GM04503 (cell line): ENCODE measurements at places on chromosomes 11 and 22.

DNA sequence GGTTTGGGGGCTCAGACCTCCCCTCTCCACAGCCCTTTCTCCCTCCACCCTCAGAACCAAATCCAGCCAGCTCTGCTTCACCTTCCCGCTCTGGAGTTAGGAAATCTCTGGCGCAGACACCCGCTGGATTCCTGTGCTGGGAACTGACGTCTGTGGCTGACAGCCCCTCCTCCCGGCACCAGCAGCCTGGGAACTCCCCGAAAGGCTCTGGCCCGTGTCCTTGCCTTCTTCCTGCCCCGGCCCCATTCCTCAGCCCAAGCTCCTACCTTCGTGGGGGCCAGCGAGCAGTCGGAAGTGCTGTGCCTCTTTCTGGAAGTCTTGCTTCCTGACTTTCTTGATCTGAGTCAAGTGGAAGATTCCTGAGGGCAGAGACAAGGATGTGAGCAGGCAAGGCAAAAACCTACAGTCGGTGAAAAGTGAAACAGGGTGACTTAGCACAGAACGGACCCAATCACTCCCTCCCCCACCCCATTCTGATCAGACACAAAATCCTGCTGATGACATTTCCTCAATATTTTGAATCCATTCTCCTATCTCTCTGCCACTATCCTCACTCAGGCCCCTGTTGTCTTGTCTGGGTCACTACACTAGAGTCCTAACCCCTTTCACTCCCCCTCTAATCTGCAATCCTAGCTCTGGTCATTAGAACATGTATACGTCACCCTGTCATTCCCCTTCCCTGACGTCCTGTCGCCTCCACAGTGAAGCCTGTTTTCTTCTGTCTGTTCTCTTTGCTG, 34.1 kb downstream of the CHRDL2 start:
- no peak for DNase-seq

GRCh38 chr11:36750349-36750748, 152.3 kb upstream of the RAG2 start:
- DNase-seq: no peak

DNA sequence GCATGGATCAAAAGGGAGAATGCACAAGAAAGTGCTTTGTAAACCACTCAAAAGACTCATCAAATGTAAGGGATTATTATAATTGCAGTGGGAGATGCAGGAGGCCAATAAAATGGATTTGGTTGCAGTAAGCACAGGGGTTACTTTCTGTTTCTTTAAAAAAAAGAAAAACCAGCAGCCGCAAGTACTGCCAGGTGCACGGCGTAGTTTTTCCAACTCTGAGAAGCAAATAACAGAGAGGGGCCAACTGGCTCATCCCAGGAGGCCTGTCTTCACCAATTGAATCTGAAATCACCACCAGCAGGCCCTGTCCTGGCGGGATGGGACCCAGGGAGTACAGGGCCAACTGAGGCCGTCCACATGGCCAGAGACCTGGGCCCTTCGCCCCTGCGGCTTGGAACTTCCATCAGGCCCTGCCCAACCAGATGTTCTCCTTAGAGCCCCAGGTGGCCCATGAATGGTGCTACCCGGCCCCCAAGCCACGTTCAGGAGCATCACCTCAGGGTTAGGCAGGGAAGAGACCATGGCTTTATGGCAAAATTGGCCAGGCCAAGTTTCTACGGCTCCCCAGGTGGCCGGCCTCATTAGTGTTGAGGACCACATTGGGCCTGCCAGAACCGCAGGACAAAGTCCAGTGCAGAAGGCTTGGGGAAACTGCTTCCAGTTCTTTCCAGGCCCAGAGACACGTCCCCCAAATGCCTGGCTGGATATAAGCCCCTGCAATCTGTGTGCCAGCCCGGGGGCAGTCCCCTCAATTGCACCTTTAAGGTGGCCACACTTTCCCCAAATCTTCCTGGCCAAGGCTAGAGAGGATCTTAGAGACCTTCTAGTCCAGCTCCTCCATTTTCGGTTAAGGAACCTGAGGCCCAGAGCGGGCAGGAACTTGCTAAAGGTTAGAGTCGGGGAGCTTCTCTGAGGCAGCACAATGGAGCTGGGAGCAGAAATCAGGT, 61.7 kb downstream of the CHRDL2 start:
- DNase-seq: no peak

DNA sequence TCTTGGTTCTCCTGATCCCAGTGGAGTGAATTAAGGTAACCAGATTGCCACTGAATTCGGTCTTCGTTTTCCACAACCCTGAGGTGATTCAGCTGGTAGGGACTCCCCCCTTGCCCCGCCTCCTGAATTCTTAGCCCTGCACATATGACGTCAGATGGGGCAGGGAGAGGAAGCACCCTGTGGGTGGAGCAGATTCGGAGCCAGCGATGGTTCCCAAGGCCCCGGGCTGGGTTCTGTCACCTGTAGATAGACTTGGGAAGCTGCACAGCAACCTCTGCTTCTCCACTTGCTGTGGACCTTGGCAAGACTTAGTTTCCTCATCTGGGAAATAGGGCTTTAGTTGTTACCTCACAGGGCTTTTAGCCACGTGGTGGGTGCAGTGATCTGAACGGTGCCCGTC, 67.8 kb downstream of the CTTN start:
- DNase-seq: no peak

- DNase-seq: no peak
Observed at GRCh38 chr22:29530716-29531115, 22.8 kb downstream of the THOC5 start.

GRCh38 chr11:96073536-96073935, 149.6 kb upstream of the MTMR2 start:
- no peak for DNase-seq

- no peak for DNase-seq
Observed at GRCh38 chr22:36327922-36328551, 59.7 kb downstream of the MYH9 start.

- no peak for DNase-seq
Observed at GRCh38 chr11:116200564-116200963, 572.2 kb downstream of the BUD13 start.

DNA sequence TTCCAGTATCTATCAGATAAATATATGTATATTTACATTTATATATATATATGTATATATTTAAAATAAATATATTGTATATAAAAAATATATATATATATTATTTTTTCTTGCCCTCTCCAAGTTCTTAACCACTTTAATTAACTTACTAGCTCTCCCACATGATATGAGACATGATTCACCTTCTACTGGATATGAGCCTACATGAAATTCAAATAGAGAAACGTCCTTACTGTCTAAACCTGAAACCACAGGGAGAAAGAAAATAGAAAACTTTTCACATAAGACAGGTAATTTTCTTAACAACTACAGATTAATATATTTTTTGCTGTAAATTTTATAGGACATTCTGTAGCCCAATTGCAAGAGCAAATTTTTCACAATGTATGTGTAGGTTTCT, 391.6 kb downstream of the ETS1 start:
- DNase-seq: no peak

- DNase-seq: no peak
Observed at GRCh38 chr11:118214210-118214914, 10.4 kb downstream of the JAML start.

DNA sequence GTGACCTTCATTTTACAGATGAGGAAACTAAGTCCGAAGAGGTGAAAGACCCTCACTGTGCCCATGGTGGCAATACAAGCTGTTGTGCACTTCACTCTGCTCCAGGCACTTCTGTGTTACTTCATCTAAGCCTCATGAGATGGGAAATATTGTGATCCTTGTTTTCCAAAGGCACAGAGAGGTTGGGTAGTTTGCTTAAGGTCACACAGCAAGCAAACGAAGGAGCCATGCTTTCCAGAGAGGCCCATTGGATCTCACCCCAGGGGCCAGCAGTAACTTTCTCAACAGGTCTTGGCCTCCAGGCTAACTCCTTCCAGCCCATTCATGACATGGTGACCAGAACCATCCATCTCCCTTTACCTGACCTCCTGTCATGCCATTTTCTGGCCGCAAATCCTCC, 332.8 kb downstream of the MN1 start:
- no peak for DNase-seq

DNA sequence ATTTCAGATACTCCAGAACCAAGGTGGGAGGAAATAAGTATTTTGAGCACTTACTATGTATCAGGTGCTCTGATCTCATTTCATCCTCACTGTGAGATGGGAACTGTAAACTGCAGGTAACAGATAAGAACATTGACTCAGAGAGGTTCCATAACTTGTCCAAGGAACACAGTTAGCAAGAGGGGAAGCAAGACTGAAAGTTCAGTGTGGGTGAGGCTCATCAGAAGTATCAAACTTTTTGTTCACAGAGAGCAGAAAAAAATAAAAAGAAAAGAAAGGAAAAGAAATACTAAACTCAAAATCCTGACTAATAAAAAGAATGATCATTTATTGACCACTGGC, 37.1 kb downstream of the RAB30 start:
- DNase-seq: no peak

GRCh38 chr11:62120001-62120400, 3.8 kb upstream of the INCENP start:
- DNase-seq: no peak

GRCh38 chr11:131246663-131247062, 123.8 kb upstream of the NTM start:
- no peak for DNase-seq

DNA sequence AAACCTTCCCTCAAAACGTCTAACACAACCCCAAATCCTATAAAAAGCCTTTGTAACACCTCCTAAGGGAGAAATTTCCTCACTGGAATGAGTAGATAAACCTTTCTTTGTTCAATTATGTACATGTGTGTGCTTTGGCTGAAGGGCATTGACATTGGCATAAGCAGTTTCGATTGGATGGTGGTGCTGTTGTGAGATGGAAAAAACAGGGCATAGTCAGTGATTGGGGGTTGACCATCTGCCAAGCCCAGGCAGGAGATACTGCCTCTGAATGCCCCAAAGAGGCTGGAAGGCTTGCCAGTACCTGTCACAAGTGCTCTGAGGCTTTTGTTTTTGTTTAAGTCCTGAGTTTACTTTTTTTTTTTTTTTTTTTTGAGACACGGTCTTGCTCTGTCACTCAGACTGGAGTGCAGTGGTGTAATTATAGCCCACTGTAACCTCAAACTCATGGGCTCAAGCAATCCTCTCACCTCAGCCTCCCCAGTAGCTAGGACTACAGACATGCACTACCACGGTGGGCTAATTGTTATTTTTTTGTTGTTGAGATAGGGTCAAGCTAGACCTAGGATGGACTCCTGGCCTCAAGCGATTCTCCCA, 1.2 kb upstream of the CCDC117 start:
- DNase-seq: no peak

- DNase-seq: no peak
Observed at GRCh38 chr11:118522571-118523072, 4.7 kb upstream of the TTC36 start.

DNA sequence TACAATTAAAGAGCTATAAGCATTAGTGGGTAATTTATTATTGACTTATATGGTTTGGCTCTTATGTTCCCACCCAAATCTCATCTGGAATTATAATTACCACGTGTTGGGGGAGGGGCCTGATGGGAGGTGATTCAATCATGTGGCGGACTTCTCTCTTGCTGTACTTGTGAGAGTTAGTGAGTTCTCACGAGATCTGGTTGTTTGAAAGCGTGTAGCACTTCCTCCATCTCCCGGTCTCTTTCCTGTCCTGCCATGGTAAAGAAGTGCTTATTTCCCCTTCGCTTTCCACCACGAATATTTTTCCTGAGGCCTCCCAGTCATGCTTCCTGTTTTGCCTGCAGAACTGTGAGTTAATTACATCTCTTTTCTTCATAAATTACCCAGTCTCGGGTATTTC, 28.1 kb upstream of the CHORDC1 start:
- no peak for DNase-seq

- no peak for DNase-seq
Observed at GRCh38 chr11:125075900-125076317, 12.8 kb downstream of the SLC37A2 start.

GRCh38 chr11:107427569-107428180, 29.9 kb downstream of the CWF19L2 start:
- no peak for DNase-seq

DNA sequence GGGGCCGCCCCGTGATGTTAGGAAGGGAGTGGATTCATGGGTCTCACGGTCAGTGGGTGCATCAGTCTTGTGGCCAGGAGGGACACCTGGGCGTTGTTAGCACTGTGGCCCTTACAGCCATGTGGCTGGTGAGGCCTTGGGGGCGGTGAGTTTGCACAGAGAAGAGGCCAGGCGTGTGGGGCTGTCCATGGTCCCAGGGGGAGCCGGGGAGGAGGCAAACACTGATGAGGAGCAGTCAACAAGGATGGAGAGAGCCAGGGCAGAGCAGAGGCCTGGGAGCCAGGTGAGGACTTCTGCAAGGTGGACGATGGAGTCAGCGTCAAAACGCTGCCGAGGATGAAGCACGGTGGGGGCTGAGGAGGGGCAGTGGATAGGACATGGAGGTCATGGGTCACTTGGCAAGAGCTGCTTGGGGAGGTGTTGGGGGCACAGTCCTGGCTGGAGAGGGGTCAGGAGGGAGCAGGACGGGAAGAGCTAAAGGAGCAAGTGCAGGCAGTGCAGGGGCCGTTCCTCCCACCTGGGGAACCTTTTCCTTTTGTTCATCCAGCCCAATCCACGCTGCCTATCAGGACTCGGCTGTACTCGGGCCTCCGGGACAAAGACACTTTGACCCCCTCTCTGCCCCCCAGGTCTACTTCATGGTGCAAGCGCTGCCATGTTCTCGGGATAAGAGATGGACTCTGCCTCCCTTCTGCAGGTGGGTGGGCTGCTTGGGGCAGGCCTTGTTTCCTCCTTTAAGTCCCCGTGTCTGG, 801.1 kb downstream of the TBC1D22A start:
- DNase-seq: no peak

GRCh38 chr22:50046019-50046415, 12.1 kb downstream of the TTLL8 start:
- no peak for DNase-seq

DNA sequence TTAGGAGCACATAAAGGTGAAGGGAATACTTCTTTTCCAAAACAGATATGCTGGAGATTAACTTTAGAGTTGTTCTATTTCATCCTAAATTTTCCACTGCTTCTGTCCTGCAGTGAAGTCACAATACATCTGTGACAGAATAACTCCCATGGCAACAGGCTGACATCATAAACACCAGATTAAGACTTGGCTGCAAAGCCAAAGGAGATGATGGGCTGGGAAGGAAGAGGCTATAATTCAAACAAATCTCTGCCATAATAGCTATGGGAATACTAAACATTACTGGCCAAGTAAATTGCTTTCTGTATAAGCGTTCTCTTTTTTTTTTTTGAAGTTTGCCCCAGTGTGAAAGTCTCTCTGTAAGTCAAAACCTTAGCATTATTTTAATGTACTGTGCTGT, 107.7 kb downstream of the CADM1 start:
- DNase-seq: no peak

DNA sequence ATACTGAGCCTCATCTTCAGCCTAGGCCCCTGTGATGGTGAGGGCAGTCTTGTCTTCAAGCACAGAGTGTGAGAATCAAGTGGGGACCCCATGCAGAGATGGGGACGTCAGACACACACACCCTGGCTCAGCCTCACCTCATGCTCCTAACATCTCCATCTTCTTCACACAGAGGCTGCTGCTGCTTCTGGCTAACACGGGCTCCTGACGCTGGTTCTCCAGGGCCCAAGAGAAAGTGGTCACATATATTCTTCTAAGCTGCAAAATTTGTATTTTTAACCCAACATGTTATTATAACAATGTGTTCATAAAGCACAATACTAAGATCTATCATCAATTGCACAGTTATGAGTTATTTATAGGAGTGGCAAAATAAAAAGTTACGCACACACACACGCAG, 101.2 kb downstream of the VPREB1 start:
- DNase-seq: no peak
